ENCODE measurements at places on chromosomes 6 and 20.

- no peaks in the 10 kb centered on the region for H3K36me3 ChIP-seq
- H3K4me1 ChIP-seq, result no peaks in the 10 kb centered on the region
- no peak overlapping the region for H3K27ac ChIP-seq
- H3K27me3 ChIP-seq, result no peaks in the 10 kb centered on the region
Observed at GRCh38 chr6:80338201-80338836, 231.8 kb downstream of the BCKDHB start.

DNA sequence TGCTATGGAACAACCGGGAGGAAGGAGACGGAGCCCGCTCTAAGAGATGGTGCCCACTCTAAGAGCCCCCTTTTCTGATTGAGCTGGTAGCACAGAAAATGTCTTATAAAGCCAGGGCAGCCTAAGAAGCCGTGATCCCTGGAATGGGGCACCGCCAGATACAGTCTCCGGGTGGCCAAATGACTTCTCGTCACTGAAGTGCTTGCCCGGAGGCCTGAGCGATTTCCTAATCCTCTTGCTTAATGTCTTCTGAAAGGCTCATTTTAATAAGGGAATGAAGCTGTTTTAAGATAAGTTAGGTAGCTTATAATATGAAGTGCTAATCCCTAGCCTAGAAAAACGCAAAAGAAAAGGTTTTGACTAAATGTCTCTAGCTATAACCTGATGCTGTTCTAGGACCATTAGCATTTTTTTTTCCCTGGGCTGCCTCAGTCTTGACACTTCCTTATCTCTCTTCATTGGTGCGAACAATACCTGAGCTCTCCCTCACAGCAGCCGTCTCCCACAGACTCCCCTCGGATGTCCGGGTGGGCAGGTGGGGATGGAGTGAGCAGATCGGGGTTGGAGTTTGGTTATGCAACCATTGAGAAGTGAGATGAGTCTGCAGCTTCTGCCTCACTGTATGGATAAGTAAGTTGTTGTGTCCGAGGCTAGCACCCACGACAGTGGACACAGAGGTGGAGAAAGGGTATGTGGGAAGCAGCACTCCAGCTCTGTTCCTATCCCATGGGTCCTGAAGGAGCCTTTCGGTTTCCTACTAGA, 559.4 kb upstream of the AGPAT4 start:
- peaks cover 63% of the 10 kb centered on the region for H3K4me1 ChIP-seq
- no peak overlapping the region for H3K4me3 ChIP-seq
- DNase-seq, result no peak
- H3K27ac ChIP-seq, result no peak overlapping the region

- no peak overlapping the region for H3K27ac ChIP-seq
- no peaks in the 10 kb centered on the region for H3K4me1 ChIP-seq
- DNase-seq, result no peak
- H3K36me3 ChIP-seq, result no peaks in the 10 kb centered on the region
- H3K4me3 ChIP-seq, result no peak overlapping the region
Observed at GRCh38 chr6:148524976-148525375, 182.3 kb downstream of the SASH1 start.

GRCh38 chr20:60631585-60632287, 620.3 kb upstream of the CDH4 start:
- no peaks in the 10 kb centered on the region for H3K4me1 ChIP-seq
- peaks cover 2% of the 10 kb centered on the region for H3K27me3 ChIP-seq
- H3K36me3 ChIP-seq, result no peaks in the 10 kb centered on the region
- no peak for DNase-seq

DNA sequence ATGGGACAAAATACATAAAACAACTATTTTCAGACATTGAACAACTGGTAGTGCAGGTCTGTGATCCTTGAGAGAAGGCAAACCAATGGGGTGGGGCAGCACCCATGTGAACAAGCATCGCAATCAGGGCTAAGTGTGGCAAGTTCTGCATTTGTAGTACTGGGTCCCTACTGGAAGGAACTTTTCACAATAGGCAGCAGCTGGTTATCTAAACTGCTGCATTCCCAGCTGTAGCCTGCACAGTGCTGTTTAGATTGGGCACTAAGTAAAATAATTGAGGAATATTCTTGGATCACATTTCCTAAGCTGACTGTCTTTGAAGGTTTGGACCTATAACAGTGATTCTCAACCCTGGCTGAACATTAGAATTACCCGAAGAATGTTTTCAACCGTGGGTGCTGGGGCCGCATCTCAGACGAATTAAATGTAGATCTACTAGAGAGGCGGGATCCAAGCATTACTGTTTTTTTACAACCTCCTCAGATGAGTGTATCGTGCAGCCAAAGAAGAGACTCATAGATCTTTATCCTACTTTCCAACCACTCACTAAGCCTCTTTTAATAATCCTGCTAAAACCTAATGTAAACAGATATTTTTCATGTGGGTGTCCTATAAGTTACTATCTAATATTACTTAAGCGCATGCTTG, 12.4 kb upstream of the MAP3K4 start:
- H3K36me3 ChIP-seq, result no peaks in the 10 kb centered on the region
- H3K27ac ChIP-seq, result no peak overlapping the region
- H3K4me3 ChIP-seq, result no peak overlapping the region
- no peak for DNase-seq
- H3K4me1 ChIP-seq, result no peaks in the 10 kb centered on the region
- peaks cover 2% of the 10 kb centered on the region for H3K27me3 ChIP-seq

GRCh38 chr6:44132476-44132875, 5.1 kb downstream of the TMEM63B start:
- no peak overlapping the region for H3K27ac ChIP-seq
- H3K36me3 ChIP-seq, result no peaks in the 10 kb centered on the region
- H3K4me1 ChIP-seq, result peaks cover 15% of the 10 kb centered on the region

- no peaks in the 10 kb centered on the region for H3K27me3 ChIP-seq
- DNase-seq, result no peak
- H3K27ac ChIP-seq, result no peak overlapping the region
Observed at GRCh38 chr6:170000071-170000843, 248.8 kb downstream of the ERMARD start.

DNA sequence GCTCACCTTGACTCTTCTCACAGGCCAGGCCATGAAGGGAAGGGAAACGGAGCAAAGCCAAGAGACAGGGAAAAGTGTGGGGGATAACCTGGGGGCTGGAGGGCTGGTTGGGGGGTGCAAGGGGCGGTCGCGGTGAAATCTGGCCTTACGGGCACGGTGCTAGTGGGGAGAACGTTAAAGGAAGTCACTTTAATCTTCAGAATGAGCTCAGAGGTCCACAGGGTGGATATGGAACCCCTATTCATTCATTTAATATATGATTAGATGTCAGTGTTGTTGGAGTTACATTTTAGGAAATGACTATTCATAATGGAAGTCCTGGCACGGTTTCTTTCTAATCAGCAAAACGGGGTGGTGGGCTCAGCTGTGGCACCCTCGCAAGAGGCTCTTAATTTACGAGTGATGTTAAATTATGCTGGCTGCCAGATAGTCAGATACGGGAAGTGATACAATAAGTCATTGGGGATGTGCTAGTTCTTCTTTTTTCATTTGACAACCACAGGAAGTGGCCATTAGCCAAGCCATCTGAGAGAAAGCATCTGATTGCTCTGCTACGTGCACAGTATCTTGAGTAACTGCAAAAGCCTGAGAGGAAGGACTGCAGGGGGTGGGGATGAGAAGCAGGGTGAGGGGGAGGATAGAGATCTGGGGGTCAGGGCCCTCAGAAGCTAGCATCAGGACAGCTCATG, 253.0 kb downstream of the QKI start:
- H3K4me3 ChIP-seq, result no peak overlapping the region
- peaks cover 13% of the 10 kb centered on the region for H3K4me1 ChIP-seq
- peak; percentile 94 for DNase-seq
- H3K27me3 ChIP-seq, result no peaks in the 10 kb centered on the region
- H3K36me3 ChIP-seq, result no peaks in the 10 kb centered on the region

- H3K4me1 ChIP-seq, result no peaks in the 10 kb centered on the region
- H3K27me3 ChIP-seq, result no peaks in the 10 kb centered on the region
- H3K4me3 ChIP-seq, result no peak overlapping the region
- H3K27ac ChIP-seq, result no peak overlapping the region
- no peaks in the 10 kb centered on the region for H3K36me3 ChIP-seq
Observed at GRCh38 chr6:51024126-51024525, 205.5 kb downstream of the TFAP2B start.

GRCh38 chr6:53929041-53929820, 134.4 kb downstream of the LRRC1 start:
- peaks cover 2% of the 10 kb centered on the region for H3K36me3 ChIP-seq
- H3K4me1 ChIP-seq, result peaks cover 6% of the 10 kb centered on the region
- no peak overlapping the region for H3K4me3 ChIP-seq
- no peaks in the 10 kb centered on the region for H3K27me3 ChIP-seq
- no peak overlapping the region for H3K27ac ChIP-seq

- peaks cover 15% of the 10 kb centered on the region for H3K4me1 ChIP-seq
- H3K36me3 ChIP-seq, result no peaks in the 10 kb centered on the region
- H3K27me3 ChIP-seq, result peaks cover 74% of the 10 kb centered on the region
- no peak overlapping the region for H3K4me3 ChIP-seq
- H3K27ac ChIP-seq, result no peak overlapping the region
- DNase-seq, result no peak
Observed at GRCh38 chr20:38723017-38723847, 1.1 kb upstream of the SLC32A1 start.

GRCh38 chr6:29493261-29493660, 5.5 kb upstream of the MAS1L start:
- no peak overlapping the region for H3K4me3 ChIP-seq
- no peaks in the 10 kb centered on the region for H3K36me3 ChIP-seq
- peak; percentile 24 for DNase-seq
- no peaks in the 10 kb centered on the region for H3K27me3 ChIP-seq
- peaks cover 18% of the 10 kb centered on the region for H3K4me1 ChIP-seq
- no peak overlapping the region for H3K27ac ChIP-seq

GRCh38 chr6:1297746-1298145, 14.2 kb upstream of the FOXQ1 start:
- no peak overlapping the region for H3K4me3 ChIP-seq
- peaks cover 2% of the 10 kb centered on the region for H3K27me3 ChIP-seq
- DNase-seq, result no peak
- no peaks in the 10 kb centered on the region for H3K36me3 ChIP-seq
- H3K4me1 ChIP-seq, result no peaks in the 10 kb centered on the region
- no peak overlapping the region for H3K27ac ChIP-seq

- no peak for DNase-seq
- H3K27me3 ChIP-seq, result no peaks in the 10 kb centered on the region
- no peaks in the 10 kb centered on the region for H3K4me1 ChIP-seq
- no peak overlapping the region for H3K27ac ChIP-seq
- no peak overlapping the region for H3K4me3 ChIP-seq
Observed at GRCh38 chr20:48886811-48887210, 34.7 kb upstream of the ARFGEF2 start.

GRCh38 chr20:32484225-32484957, 100.7 kb downstream of the NOL4L start:
- no peaks in the 10 kb centered on the region for H3K36me3 ChIP-seq
- DNase-seq, result no peak
- H3K27ac ChIP-seq, result peak overlapping the region; percentile 49
- H3K27me3 ChIP-seq, result no peaks in the 10 kb centered on the region

GRCh38 chr6:36247693-36248092, 22.2 kb upstream of the PNPLA1 start:
- H3K36me3 ChIP-seq, result no peaks in the 10 kb centered on the region
- no peak for DNase-seq
- no peaks in the 10 kb centered on the region for H3K27me3 ChIP-seq
- no peak overlapping the region for H3K27ac ChIP-seq

DNA sequence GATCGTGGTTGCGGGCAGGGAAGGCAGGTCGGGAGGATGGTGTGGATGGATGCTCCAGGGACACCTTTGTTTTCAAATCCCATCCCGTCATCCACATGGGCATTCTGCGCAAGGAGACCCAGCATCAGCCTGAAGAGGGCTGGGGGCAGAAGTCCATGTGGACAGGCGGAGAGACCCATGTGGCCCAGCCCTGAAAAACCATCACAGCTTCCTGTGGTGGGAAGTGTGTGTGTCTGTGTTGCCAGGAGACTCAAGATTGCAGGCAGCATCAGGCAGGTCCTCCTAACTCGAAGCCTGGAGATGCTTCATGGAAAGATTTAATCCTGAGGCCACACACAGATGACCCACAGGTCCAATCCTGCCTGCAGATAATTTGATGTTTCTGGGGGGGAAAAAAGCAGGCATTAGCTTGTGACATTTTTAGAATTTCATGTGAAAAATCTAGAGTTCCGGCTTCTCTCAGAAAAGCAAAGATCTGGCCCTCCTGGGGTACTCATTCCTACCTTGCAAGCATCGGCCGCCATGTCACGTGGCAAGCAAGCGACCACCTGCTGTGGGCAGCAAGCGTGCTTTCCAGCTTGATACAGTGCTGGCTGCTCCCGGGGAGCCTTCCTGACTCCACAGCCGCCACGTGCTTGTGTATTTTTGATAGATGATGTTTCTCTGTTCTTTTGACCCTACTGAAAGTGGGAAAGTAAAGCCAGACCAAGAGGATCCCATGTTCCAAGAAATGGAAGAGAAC, 25.8 kb downstream of the BCAS4 start:
- no peaks in the 10 kb centered on the region for H3K36me3 ChIP-seq
- peak; percentile 65 for DNase-seq
- peaks cover 39% of the 10 kb centered on the region for H3K4me1 ChIP-seq

GRCh38 chr6:46612645-46613044, 40.0 kb downstream of the CYP39A1 start:
- no peak overlapping the region for H3K27ac ChIP-seq
- H3K4me3 ChIP-seq, result no peak overlapping the region
- no peaks in the 10 kb centered on the region for H3K27me3 ChIP-seq
- no peaks in the 10 kb centered on the region for H3K4me1 ChIP-seq

DNA sequence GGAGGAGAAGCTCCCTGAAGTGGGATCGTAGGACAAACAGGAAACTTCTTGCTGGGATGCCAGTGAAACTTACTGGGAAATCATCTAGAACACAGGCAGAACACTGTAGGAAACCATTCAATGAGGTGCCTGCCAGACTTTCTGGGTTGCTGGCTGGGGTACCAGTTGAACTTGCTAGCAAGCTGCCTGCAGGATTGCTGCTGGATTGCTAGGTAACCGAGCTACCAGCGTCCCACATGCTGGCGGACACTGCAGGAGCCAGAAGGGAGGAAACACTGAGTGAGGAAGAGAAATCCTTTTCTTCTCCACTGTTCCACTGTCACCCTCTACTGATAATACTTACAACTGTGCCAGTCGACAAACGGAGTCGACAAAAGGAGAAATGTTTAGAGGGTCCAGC, 91.3 kb upstream of the SLC35B3 start:
- no peaks in the 10 kb centered on the region for H3K4me1 ChIP-seq
- no peak overlapping the region for H3K27ac ChIP-seq
- no peaks in the 10 kb centered on the region for H3K27me3 ChIP-seq
- H3K36me3 ChIP-seq, result no peaks in the 10 kb centered on the region

- no peak for DNase-seq
- no peak overlapping the region for H3K4me3 ChIP-seq
- no peaks in the 10 kb centered on the region for H3K4me1 ChIP-seq
- no peaks in the 10 kb centered on the region for H3K27me3 ChIP-seq
Observed at GRCh38 chr6:12196326-12196936, 93.7 kb upstream of the EDN1 start.

Measured in common myeloid progenitor, CD34-positive (primary cell).